ENCODE measurements at places on chromosomes 12 and 14.

DNA sequence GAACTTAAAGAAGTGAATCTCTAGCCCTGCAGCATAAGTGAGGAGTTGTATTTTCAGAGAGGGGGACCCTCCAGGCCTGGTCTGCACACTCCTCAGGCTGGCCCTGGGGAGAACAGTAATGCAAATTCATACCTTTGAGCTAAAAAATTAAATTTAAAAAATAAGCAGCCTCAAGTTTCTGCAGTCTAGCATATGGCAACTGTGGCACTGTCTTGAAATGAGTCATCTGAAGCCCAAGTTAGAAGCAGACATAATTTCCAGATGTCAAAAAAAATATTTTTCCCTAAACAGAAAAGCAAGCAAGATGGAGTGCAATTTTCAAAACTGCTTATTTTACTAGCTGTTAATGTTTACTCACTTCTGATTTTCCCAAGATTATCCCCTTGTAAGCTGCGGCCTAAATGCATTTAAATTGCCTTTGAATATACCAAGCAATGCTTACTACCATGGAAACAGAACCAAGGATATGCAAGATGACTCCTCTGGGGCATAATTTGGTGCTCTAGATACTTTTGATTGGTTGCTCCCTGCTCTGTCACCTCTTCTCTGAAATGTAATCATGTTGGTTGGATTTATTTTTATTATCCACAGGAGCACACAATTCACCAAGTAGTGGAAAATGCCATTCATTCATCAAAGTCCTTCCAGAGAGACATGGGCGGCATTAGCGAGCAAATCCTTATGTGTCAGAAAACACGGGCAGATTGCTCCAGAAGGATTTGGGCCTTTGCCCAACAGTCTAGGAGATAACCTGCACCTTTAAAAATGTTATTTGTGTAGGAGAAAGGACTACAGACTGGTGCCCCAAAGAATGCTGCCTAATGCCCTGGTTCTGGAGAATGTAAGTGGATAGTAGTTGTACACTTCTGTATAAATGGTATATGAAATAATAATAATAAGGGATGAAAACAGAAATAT, 25.0 kb upstream of the DHRS7 start:
- no peak for DNase-seq

- DNase-seq = no peak
Measured at GRCh38 chr14:21103411-21103709, 2.5 kb downstream of the TMEM253 start.

DNA sequence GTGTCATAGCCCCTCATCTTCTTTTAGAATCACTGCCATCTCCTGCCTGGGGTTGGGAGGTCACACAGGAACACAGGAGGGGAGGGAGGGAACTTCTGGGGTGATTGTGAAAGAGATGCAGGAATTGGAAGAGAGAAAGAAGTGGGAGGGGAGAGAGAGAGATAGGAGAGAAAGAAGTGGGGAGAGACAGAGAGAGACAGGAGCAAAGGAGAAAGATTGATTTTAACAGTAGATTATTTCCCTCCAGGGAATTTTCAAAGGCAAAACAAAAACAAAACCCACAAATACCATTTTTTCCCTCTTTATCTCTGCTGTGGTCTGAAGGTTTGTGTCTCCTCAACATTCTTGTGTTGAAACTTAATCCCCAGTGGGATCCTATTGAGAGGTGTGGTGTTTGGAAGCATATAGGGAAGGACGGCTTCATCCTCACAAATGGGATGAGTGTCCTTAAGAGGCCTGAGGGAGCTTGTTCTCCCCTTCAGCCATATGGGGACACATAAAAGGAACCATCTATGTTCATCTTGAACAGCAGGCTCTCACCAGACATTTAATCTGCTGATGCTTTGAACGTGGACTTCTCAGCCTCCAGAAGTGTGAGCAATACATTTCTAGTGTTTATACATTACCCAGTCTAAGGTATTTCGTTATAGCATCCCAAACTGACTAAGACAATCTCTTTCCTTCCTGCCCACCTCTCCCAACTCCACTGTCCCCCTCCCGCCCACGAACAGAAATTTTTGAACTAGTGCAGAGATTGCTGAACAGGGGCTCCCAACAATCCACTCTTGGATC, 134.9 kb upstream of the MAX start:
- DNase-seq = no peak

DNA sequence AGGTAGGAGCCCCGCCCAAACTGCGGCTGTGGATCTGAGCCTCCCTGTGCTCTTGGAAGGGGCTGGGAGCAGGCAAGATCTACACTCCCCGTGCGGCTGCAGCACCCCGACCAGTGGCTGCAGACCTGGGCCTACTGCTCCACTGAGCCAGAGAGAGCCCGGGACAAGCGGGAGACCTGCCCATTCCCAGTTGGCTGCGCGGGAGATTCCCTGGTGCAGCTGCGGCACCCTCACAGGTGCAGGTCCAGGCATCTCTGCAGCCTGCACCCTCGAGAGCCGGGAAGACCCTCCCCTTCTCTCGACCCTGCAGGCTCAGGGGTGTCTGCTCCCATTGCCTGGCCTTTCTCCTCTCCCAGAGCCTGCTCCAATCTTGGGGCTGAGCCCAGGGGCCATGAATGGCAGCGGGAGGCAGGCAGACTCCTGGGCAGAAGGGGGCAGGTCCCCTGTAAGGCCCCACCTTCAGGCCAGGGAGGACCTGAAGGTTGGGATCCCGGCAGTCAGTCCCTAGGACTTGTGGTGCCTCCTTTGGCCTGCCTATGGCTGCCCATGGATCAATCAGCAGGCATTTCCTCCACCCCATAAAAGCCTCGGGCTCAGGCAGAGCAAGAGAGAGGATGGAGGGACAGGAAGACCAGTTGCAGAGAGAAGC, 8.8 kb upstream of the A2M start:
- no peak for DNase-seq

- DNase-seq = no peak
Measured at GRCh38 chr14:80867091-80867490, 74.4 kb downstream of the CEP128 start.

GRCh38 chr14:102164965-102165364, 25.3 kb downstream of the WDR20 start:
- no peak for DNase-seq

DNA sequence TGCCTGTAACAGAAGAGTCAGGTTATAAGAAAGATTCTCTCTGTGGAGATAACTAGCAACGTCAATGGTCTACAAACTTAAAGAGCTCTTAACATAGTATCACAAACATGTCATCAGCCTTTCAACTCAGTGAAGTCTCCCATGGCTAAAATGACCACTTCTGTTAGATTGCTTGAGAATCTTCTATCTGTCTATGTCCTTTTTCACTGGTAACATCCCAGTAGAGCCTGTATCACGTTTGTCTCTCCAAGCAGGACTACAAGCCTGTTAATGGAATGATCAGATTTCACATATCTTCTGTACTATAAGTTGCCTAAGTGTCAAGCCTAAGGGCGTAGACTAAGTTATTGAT, 50.7 kb downstream of the SLC2A13 start:
- DNase-seq = no peak

GRCh38 chr12:107731366-107731765, 29.6 kb downstream of the PRDM4 start:
- no peak for DNase-seq

All from posterior cingulate gyrus (tissue), 11 donors.